T-helper 22 cell (primary cell): ENCODE measurements at places on chromosomes 6 and 20.

DNA sequence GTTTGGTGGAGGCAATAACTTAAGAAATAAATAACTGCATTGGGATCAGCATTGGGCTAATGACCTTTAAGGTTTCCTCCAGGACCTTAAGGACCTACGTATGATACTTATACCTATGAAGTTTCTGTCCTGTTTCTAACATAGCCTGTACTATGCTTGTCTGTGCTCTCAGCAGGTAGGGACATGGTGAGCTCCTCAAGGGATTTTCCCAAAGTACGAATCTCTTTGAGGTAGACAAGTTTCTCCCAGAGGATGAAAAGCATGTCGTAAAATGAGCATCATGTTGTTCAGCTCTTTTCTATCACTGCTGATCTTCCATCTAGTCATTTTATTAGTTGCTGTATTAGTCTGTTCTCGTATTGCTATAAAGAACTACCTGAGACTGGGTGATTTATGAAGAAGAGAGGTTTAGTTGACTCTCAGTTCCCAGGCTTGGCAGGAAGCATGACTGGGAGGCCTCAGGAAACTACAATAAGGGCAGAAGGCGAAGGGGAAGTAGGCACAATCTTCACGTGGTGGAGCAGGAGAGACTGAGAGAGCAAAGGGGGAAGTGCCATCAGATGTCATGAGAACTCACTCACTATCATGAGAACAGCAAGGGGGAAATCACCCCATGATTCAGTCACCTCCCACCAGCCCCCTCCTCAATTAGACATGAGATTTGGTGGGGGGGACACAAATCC, 77.8 kb upstream of the TGM3 start:
- DNase-seq, result no peak

GRCh38 chr6:27176523-27177484, 70.7 kb upstream of the PRSS16 start:
- DNase-seq, result peak; percentile 24

DNA sequence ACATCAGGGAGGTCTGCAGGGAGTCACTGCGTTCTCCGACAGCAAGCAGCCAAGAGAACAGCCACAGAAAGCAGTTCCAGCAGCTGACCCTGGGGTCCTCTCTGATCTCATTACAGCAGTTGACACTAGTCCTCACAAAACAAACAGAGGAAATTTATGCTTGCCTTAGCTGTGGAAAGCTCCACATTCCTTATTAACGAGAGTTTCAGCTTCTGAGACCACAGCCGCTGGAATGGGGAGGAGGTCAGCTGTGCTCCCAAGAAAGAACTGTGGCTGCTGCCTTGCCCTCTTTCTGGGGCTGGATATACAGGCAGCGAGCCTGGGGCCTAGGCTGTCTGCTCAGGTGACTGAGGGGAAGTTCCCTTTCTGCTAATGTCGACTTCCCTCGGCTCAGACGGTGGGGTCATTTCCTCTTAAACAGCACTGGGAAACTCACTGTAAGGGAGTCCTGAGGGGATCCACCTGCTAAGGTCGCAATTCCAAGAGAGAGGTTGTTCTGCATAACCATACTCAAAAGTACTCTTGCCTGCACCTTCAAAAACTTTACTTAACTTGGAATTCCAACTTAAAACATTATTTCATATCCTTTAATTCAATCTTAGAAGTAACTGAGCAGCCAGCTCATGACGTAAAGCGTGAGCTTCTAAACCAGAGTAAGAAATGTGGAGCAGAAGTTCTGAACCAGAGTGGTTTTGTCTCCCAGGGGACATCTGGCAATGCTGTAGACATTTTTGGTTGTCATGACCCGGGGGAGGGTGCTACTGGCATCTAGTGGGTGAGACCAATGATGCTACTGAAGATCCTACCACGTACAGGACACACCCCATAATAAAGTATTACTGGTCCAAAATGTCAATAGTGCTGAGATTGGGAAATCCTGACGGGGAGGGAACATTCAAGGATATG, 80.3 kb downstream of the BACH2 start:
- DNase-seq, result no peak

DNA sequence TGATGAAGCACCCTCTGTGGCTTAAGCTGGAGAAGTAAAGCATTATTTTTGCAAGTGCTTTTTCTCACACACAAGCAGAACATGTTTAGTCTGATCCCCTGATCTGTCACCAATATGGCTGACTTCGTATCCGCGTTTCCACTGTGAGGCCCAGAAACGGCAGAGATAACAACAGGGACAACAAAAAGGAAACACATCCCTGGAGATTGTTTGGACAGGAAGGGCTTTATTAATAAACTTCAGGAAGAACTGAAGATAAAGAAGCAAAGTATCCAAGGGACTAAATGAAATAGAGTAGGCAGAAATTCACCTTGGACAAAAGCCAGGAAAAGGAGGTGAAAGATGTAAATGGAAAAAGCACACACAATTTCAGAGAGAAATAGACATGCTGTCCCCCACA, 49.2 kb downstream of the RARS2 start:
- DNase-seq, result no peak

DNA sequence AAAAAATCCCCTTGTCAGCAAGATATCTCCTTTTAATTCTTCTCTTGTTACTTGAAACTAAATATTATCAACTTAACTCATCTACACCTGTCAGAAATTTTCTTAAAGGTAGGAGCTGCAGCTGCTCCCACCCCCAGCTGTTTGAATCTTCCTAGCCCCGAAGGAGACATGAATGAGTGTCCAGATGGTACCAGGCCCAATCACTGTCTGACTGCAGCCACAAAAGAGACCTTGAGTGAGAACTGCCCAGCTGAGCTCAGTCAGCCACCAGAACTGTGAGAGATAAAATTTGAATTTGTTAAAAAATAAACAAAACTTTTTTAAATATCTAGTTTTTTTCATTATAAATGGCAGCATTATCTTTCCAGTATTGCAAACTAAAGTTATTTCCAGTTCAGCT, 84.7 kb downstream of the PRSS35 start:
- no peak for DNase-seq

DNA sequence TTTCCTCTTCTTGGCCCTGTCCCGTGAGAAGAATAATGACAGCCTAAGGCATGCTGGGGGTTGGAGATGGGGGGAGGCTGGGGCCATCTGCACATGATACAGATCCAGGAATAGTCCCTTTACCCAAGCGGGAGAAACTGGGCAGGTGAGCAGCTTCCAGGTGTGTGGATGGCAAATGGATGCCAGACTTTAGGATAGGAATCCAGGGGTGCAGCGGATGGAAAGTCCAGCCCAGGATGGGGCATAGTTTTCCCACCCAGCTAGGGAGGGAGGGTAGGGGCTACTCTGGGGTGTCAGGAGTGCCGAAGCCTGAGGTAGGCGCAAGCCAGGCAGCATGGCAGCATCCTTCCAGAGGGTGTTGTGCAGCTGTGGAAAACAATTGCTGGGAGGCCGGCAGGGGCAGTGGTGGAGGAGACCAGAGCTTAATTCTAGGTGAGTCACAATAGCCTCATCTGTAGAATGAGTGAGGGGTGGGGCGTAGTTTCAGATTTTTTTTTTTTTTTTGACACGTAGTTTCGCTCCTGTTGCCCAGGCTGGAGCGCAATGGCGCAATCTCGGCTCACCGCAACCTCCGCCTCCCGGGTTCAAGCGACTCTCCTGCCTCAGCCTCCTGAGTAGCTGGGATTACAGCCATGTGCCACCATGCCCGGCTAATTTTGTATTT, 15.4 kb upstream of the FAM110A start:
- no peak for DNase-seq

GRCh38 chr6:43172104-43173007, 1.3 kb downstream of the SRF start:
- DNase-seq, result peak; percentile 51

DNA sequence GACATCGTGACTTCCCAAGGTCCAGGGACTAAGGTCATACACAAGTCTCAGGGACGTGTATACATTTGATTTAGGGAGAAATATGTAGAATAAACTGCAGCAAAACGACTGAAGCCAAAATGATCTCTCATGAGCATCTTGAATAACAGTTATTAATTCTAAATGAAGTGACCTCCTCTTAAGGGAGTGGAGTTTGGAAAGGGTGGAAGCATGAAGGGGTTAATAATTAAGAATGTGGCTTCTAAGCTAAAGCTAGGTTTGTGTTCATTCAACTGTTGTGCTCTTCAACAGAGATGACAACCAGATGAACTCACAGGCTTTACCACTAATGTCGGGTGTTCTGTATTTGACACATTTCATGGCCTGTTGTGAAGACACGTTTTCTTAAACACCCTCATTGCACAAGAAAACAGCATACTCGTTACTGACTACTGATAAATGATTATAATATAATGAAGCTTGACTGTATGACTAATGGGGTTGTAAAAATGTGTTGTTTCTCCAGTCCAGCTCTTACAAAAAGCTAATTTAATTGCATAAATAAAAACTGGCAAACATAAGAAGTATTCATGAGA, 1.5 kb downstream of the PPP1R14C start:
- no peak for DNase-seq

GRCh38 chr20:34514897-34515483, 1.2 kb upstream of the DYNLRB1 start:
- DNase-seq, result no peak

- DNase-seq, result no peak
These were observed 124.6 kb downstream of the EYA2 start for GRCh38 chr20:47019121-47019824.

DNA sequence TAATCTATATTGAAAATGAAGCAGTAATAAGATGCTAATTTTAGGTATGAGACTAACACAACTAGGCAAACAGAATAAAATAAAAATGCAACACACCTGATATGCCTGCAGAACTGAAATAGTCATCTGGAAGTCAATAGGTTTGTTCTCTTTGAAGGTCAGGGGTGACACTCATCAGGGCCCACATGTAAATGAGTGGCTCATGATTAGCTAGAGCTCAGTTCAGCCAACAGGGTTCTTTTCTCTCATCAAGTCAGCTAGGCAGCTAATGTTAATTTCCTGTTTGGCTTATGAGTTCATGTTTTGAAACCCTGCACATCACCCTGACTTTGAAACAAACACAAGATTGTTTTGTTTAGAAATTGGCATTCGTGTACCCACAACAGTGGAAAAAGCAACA, 23.8 kb downstream of the SMLR1 start:
- DNase-seq, result no peak
